ENCODE measurements at places on chromosomes 13 and 19. TPM values are rescaled to one million over a fixed set of nuclear protein-coding genes. Genes with fewer than 3 reads are reported as not detected.

DNA sequence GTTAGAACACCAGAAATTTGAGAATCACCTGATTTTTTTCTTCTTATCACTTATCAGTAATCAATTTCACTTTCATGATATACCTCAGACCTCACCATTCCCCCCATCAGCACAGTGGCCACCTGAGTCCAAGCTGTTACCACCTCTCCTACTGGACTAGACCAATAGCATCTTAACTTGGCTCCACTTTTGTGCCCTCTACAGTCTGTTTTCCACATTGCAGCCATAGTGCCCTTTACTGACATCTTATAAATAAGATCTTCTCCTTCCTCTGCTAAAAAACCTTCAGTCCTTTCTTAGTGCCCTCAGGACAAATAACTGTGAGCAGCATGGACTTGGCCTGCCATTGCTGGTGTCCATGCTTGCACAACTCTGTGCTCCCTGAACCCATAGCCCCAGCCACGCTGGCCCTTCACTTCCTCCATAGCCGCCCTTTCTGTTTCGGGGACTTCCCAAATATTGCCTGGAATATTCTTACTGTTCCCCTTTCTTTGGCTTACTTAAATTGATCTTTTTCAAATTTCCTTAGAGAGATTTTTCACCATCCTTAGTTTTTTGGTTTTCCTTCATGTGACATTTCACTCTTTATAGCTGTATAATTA, 380.8 kb downstream of the LMO7 start:
- H3K27ac ChIP-seq, result no peak overlapping the region
- DNase-seq, result no peak
- no peaks in the 10 kb centered on the region for H3K36me3 ChIP-seq
- H3K4me3 ChIP-seq, result no peak overlapping the region
- H3K27me3 ChIP-seq, result no peaks in the 10 kb centered on the region

The RNF17 gene
- 1.9 TPM for total RNA-seq

GRCh38 chr19:50661766-50662650, 12.8 kb downstream of the C19orf81 start:
- DNase-seq, result no peak
- no peak overlapping the region for H3K4me3 ChIP-seq
- H3K4me1 ChIP-seq, result peaks cover 31% of the 10 kb centered on the region
- H3K27me3 ChIP-seq, result peaks cover 38% of the 10 kb centered on the region

GRCh38 chr13:60019119-60019993, 144.4 kb downstream of the DIAPH3 start:
- no peak overlapping the region for H3K4me3 ChIP-seq
- H3K27ac ChIP-seq, result no peak overlapping the region
- no peak for DNase-seq
- no peaks in the 10 kb centered on the region for H3K36me3 ChIP-seq
- no peaks in the 10 kb centered on the region for H3K4me1 ChIP-seq

The CEACAM8 gene
- total RNA-seq, result 0.74 TPM
